ENCODE measurements at places on chromosomes 2 and 18. TPM values are rescaled to one million over a fixed set of nuclear protein-coding genes. Genes with fewer than 3 reads are reported as not detected.

EVA1A gene
- 3.2 TPM for total RNA-seq

HMSD gene
- not detected for total RNA-seq

KIF1A gene
- 0.05 TPM for total RNA-seq

UNC80 gene
- not detected for total RNA-seq

LIPG gene
- 3.0 TPM for total RNA-seq

EFR3B gene
- total RNA-seq: 0.26 TPM

NAT8 gene
- not detected for total RNA-seq

STARD6 gene
- total RNA-seq: not detected

TMEM169 gene
- total RNA-seq: 19.4 TPM

C2orf76 gene
- 10.9 TPM for total RNA-seq

OR6B2 gene
- not detected for total RNA-seq

ALPG gene
- not detected for total RNA-seq

COL5A2 gene
- total RNA-seq: 285 TPM

STRADB gene
- 219 TPM for total RNA-seq

SYT4 gene
- total RNA-seq: not detected

HOXD13 gene
- total RNA-seq: not detected

CHRND gene
- total RNA-seq: 339 TPM

MGAT4A gene
- total RNA-seq: 2.0 TPM

Measured in myocyte (in vitro differentiated cells).